ENCODE measurements at places on chromosomes 7 and 10.

DNA sequence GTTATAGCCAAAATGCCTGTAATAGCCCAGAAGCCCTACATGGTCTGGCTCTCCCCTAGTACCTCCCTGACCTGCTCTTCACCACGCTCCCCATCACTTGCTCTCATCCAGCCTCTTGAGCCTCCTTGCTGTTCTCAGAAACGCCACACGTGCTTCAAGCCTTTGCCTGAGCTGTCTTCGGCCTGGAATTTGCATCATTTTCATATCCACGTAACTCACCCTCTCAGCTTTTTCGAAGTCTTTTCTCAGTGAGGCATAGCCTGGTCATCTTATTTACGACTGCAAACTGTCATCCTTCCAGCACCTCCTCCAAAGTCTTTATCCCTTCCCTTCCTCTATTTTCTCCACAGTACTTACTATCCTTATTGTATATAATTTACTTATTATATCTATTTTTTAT is 151.0 kb upstream of the AHR start:
- no peak for DNase-seq

DNA sequence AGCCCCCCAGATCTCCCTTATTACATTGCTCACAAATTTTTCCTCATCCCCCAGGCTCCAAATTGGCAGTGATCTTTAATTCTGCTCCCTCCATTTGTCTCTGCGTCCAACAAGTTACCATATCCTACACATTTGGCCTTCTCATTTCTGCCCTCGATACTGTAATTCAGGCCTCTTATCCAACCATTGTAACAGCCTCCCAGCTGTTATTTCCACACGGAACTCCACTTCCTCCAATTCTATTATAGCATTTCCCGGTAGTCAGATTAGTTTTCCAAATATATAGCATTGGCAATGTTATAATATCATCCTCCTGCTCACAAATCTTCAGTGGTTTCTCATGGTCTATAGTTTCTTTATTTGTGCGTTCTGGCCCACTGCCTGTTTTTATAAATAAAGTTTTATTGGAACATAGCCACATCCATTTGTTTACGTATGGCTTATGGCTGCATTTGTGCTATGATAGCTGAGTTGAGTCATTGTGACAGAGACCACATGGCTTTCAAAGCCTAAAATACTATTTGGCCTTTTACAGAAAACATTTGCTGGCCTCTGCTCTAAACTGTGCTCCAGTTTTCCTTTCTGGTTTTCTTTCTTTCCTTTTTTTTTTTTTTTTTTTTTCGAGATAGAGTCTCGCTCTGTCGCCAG is 126.5 kb upstream of the ZNF438 start:
- no peak for DNase-seq

DNA sequence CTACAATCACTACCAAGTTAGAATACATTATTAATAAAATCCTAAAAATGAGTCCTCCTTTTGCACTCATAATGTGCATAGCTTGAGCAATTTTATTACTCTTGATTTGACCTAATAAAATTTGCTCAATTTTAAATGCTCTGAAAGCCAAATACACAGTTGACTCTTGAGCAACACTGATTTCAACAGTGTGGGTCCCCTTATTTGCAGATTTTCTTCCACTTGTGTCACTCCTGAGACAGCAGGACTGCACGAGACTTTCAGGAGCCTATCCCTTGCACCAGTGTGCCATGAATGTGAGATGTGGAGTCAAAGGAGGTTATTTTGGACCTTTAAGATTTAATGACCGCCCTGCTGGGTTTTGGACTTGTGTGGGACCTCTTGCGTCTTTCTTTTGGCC is 23.2 kb downstream of the RNF216 start:
- no peak for DNase-seq

GRCh38 chr7:50145801-50146338 is 52.8 kb upstream of the ZPBP start:
- no peak for DNase-seq

GRCh38 chr10:48587101-48587500 is 17.8 kb downstream of the ARHGAP22 start:
- DNase-seq = no peak

DNA sequence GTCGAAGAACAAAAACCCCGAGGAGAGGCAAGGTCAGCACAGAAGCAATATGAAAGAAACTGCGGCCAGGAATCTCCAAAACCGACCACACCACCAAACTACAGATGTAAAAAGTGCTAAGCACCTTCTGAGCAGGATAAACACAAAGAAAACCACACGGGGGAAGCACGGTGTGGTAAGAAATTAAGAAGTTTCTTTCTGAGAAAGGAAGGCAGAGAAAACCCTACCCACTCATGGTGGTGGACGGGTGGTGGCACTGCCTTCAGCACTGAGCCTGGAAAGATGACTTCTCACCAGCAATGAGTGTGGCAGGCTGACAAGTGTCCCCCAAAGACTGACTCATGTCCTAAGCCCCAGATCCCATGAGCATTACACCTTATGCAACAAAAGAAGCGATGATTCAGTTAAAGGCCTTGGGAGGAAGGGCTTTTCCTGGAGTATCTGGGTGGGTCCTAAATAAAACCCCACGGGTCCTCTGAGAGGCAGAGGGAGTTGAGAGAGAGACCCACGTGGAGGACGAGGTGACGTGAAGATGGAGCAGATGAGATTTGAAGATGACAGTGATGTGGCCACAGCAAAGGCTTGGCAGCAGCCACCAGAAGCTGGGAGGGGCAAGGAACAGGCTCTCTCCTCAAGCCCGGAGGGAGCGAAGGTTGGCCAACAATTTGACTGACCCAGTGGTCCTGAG is 124.9 kb downstream of the DLG5 start:
- DNase-seq = no peak

- no peak for DNase-seq
Observed at GRCh38 chr10:60606343-60607080, 171.8 kb upstream of the CDK1 start.
